Esophagus (tissue), 2 donors: ENCODE measurements at places on chromosomes 12 and 14. TPM values are rescaled to one million over a fixed set of nuclear protein-coding genes. Genes with fewer than 3 reads are reported as not detected.

HNF1A gene
- polyA plus RNA-seq: 0.06 TPM

RTN1 gene
- polyA plus RNA-seq: 0.58 TPM

TEX52 gene
- not detected for polyA plus RNA-seq

RNFT2 gene
- 0.28 TPM for polyA plus RNA-seq

NR1H4 gene
- 0.04 TPM for polyA plus RNA-seq

RNF212B gene
- polyA plus RNA-seq: not detected

RFX4 gene
- polyA plus RNA-seq: not detected

PTPRB gene
- 1.5 TPM for polyA plus RNA-seq

PSEN1 gene
- polyA plus RNA-seq: 23.3 TPM

NTF3 gene
- polyA plus RNA-seq: 2.3 TPM

TAS2R10 gene
- not detected for polyA plus RNA-seq

NINJ2 gene
- 10.9 TPM for polyA plus RNA-seq

ASCL1 gene
- 0.02 TPM for polyA plus RNA-seq

SOCS4 gene
- polyA plus RNA-seq: 3.4 TPM
